ENCODE measurements at places on chromosomes 12 and 14.

GRCh38 chr12:116856729-116857128, 24.5 kb downstream of the HRK start:
- DNase-seq = no peak

- DNase-seq = peak; percentile 61
Observed at GRCh38 chr14:61145034-61145902, 135.9 kb downstream of the TMEM30B start.

GRCh38 chr12:12450043-12450471, 93.2 kb downstream of the BORCS5 start:
- DNase-seq = no peak

DNA sequence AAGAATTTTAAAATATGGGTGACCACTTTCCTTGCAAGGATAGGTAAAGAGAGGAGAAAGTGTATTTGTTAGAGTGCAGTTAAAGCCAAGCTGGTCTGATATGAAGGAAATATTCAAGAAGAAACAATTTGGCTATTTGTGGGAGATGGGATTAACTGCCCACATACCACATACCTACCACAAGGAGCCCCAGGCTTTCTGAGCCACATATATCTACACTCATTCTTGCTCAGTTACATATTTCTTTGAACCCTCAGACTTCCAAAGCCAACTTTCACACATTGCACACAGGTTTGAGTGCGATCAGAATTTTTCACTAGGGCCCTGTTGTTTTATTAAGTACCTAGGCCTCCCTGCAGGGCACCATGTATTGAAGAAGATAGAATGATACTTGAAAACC, 330.2 kb downstream of the ZFP36L1 start:
- DNase-seq = no peak

DNA sequence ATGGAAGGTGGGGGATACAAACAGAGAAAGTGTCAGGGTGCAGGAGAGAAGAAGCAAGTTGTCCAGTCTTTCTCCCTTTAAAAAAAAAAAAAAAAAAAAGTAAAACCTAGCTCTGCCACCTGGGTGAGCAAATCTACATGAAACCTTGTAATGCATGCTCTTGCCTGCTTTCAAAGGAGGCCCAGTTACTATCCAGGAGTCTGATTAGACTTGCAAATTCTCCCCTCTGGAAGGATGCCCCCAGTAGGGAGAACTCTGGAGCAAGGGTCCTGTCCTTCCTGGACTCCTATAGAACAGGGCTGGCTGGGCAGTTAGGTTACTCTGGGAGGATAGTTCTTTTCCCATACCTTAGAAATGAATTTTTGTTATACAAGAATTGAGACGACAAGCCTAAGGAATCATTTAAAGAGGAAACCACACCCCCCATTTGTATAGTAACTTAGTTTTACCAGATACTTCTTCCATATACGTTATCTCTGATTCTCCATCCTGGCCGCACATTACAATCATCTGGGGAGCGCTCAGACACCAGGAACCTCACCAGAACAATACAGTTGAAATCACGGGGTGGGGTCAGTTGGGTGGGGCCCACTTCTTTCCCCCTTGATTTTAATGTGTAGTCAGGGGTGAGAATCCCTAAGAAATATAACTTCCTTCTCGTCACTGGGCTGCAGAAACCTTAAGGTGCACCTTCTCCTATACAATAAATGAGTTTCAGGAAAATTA, 30.5 kb downstream of the RAB35 start:
- DNase-seq = no peak

- no peak for DNase-seq
Observed at GRCh38 chr14:73764406-73765280, 50.5 kb upstream of the PNMA1 start.

All from MCF 10A (cell line).